ENCODE measurements at places on chromosomes 5 and 9.

GRCh38 chr5:164832516-164832915 lies 1327.1 kb downstream of the MAT2B start:
- DNase-seq: no peak

- no peak for DNase-seq
Observed at GRCh38 chr5:135567661-135568060, 11.1 kb downstream of the CXCL14 start.

DNA sequence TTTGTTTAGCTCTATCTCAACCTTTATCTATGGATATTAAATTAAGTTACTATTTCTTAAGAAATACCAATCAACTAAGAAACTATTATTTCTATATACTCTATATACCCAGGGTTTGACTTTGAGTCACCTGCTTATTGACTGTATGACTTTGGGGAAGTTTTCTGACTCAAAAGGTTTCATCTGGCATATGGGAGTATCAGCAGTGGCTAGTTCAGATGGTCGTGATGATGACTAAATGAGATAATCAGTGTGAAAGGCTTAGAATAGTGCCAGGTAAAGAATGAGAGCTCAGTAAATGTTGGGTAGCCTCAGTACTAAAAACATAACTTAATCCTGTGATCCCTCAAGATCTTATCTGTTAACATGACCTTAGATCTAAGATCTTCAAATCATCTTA lies 179.7 kb upstream of the ISL1 start:
- DNase-seq: no peak

DNA sequence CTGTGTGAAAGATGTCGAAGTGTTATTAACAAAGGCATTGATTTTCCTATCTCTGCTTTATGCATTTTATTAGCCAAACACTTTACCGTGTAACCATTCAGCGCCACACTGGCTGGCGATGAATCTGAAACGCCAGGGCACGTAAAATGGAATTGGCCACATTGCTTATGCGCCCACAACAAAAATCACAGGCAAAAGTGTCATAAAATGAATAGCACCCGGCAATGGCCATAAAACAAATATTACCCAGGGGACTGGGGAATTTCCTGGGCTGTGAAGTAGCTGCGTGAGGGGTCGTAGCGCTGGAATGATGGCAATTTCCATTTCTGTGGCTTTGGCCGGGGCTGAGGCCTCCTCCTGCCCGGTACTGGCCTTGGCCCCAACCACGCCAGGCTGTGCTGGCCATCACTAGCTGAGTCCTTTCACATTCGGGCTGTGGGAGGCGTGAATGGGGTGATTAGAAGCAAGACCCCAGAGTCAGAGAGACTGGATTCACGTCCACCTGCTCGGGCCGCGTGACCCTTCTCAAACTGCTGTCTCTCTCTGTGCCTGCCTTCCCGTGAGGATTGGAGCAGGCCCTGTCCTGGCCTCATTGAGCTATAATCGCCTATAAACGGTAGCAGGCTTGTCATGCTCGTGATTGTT lies 254.5 kb downstream of the PBX3 start:
- no peak for DNase-seq

GRCh38 chr9:110809038-110809595 lies 140.5 kb downstream of the MUSK start:
- no peak for DNase-seq
